ENCODE measurements at places on chromosomes 6 and 20.

DNA sequence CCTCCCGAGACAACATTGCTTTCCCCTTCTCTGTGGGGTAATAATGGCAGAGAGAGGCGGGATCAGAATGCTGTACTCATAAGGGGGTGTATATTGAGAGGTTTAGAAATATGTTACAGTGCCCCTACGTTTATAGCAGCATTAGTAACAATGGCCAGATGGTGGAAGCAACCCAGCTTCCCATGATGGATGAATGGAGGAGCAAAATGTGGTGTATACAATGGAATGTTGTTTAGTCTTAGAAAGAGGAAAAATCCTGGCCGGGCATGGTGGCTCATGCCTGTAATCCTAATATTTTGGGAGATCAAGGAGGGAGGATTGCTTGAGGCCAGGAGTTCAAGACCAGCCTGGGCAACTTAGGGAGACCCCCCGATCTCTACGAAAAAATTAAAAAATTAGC, 12.9 kb downstream of the BANF2 start:
- no peak for DNase-seq

GRCh38 chr6:135703621-135704020, 147.9 kb upstream of the PDE7B start:
- peak; percentile 38 for DNase-seq

DNA sequence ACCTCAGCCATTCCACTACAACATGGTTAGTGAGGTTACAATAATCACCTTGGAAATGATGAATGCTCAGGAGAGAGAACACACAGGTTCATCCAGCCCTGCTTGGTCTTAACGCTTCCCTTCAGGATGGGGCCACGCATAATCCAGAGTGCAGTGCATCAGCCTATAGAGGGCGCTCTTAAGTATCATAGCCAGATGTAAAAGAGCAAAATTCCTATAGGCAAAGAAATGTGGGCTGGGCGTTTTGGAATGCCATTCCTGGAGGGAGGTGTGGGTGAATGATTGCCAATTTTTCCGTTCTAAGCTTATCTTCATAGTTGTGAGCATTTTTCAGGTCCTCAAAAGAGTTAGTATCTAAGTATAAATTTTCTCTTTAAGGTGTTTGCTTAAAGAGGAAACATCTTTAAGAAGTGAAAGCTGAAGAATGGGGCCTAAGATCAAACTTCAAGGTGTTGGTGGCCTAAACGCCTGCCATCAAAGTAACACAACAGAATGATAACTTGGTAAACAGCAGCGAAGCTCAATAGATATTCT, 1.8 kb downstream of the RIPOR2 start:
- DNase-seq, result peak; percentile 56

DNA sequence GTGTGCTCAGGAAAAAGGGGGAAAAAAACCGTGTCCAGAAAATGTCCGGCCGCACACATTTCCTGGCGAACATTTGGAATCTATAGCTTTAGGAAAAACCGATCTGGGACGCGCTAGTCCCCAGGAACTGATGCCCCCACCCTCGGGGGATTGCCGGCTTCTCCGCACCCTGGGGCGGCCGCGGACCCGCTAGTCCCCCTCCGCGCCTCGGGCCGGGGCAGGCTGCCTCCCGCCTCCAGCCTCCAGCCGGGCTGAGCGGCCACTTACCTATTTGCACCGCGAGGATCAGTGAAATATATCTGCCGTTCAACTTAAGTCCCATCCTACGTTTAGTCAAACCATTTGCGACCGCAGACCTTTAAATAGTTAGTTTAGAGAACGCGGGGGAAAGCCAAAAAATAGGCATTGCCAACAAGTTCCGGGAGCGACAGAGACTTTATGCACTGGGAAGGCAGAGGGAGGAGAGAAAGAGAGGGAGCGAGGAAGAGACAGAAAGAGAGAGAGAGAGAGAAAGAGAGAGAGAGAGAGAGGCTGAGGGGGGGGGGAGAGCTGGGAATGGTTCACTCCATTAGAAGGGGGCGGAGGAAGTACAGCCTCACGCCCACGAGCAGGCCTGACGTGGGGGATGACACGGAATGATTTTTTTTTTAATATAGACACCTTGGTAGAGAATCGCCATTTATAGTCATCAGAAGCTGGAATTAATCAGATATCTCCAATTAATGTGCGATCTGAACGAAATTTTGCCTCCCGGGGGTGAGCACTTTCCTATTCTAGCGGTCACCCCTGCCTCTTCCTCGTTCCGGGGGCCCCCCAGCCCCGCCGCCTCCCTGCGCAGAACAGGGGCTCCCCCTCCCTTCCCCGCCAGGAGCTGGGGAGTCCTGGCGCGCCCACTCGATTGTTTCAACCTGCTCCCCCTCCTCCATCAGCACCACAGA, at the start of gene NRN1:
Gene NRN1, minus strand, starts transcription at position 498 of the 938 bp plus-strand sequence. Its CDS starts 176 bp downstream, at position 322.
- no peak for DNase-seq

DNA sequence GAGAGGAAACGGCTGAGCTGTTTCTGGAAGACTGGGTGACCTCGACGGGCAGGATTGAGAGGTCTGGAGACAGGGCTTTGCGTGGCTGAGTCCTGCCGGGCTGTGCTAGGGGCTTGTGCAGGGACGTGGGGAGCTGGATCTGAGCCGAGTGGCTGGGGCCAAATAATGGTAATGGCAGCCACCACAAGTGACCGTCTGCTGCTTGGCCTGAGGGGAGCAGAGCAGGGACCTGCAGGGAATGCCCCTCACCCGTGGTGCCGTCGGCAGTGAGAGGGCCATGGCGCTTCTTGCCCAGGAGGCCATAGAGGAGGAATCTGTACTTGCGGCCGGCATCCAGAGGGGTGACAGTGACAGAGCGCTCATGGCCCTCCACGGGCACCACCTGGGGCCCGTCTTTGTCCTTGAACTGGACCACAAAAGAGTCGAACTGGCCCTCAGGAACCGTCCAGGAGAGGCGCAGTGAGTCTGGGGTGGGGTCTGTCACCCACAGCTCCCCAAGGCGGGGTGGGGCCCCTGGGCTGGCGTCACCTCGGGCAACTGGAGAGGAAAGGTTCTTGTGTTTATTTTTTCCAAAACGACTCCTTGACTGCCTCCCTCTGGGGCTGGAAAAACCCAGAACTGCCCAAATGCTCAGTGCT, 31.8 kb downstream of the CYP21A2 start:
- no peak for DNase-seq

- no peak for DNase-seq
Measured at GRCh38 chr6:9789201-9789600, 625.7 kb downstream of the TFAP2A start.

GRCh38 chr6:168934660-168935627, 318.7 kb downstream of the THBS2 start:
- DNase-seq, result no peak

- no peak for DNase-seq
Measured at GRCh38 chr6:135168766-135169165, 12.3 kb upstream of the MYB start.

- DNase-seq, result no peak
Measured at GRCh38 chr20:41191562-41192500, 54.5 kb downstream of the PLCG1 start.

- DNase-seq, result no peak
Measured at GRCh38 chr6:170584954-170585498, 589 bp upstream of the PDCD2 start.

GRCh38 chr6:11767978-11768756, 10.4 kb downstream of the ADTRP start:
- DNase-seq, result no peak

- DNase-seq, result no peak
Measured at GRCh38 chr6:45959534-45960145, 56.0 kb downstream of the CLIC5 start.

DNA sequence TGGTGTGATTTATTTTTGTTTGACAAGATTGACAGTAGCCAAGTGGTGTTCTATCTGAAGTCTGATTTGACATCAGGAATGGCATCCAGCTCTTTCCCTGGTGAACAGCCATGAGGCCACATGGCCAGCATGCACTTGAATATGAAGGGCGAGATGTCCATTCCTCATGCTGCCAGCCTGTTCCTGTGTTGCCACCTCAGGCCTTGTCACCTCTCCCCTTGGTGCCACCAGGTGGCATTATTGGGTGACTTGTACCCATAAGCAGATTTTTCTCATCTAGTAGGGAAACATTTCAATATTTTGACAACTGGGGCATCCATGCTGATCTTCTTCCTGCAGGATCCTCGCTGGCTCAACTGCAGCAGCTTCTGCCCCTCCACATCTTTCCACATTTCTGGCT, 199.1 kb downstream of the ERMARD start:
- DNase-seq, result peak; percentile 33

DNA sequence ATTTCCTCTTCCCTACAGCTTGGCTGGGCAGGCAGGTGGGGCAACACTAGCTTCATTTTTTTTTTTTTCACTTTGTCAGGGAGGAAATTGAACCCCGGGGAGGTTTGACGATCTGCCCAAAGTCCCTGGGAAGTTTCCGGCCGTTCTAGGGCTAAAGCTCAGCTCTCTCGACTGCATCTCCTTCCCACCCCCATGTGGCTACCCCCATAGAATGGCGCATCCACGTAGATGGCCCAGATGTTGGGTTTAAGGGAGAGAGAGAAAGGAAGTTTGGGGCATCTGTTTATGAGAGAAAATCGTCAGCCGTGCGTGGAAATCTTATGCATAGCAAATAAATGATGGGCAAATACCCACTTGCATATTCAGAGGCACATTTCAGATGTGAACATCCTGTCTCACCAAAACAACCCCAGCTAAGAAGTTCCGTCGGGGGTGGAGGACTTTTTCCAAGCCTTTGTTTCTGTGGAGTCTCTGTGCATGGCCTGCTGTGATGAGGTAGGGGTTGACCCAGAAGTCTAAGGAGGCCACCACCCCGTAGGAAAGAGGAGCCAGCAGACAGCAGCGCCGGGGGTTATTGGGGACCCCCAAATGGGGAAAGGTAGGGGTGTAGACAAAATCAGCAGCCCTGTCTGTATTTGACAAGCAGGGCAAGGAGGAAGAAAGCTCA, 40.5 kb upstream of the ZNF831 start:
- peak; percentile 36 for DNase-seq

DNA sequence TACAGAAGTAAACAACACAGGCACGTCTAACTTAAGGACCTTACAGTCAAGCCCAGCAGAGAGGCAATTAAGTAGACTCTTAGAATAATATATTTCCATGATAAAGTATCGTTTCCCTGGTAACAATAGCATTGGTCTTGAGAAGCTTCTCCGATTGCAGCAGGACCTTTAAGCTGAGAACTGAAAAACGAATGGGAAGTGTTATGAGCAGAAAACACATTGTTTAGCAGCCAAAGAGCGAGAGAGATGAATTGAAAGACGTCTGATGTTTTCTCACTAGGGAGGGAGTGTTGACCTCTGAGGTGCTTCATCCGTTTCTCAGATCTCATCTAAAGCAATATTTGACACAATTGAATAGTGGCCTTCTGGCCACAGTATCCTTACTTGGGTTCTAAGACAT, 855 bp downstream of the BYSL start:
- no peak for DNase-seq

DNA sequence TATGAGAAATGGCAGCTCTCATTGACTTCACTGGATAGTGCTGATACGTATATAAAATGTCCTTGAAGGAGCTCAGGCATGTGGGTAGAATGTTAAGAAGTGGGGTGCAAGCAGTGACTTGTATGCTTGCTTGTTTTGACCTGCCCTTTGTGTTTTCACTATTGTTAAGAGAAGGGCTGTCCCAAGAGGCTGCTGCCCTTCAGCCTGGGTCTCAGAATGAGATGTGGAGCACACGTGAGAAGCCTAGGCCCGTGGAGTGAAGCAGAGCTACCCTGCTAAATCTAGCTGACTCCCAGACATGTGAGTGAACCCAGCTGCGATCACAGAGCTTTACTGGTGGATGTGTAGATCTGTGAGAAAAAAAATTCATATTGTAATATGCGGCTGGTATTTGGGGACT, 305.3 kb upstream of the RGS17 start:
- no peak for DNase-seq

DNA sequence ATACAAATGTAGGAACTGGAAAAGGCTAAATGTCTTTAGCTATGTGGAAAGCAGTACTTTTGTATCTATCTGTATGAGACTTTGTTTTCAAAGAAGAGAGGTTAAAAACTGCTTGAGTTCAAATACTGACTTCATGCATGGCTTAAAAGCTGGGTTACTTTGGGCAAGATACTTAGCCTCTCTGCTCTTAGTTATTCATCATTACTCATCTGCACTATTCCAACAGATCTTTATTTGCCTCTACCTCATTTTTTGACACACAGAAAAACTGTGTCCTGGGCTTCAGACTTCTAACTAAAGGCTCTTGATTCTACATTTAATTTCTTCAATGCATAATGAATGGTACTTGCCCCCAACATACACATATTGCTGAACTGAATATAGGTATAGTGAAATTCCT, 114.8 kb downstream of the DST start:
- no peak for DNase-seq

DNA sequence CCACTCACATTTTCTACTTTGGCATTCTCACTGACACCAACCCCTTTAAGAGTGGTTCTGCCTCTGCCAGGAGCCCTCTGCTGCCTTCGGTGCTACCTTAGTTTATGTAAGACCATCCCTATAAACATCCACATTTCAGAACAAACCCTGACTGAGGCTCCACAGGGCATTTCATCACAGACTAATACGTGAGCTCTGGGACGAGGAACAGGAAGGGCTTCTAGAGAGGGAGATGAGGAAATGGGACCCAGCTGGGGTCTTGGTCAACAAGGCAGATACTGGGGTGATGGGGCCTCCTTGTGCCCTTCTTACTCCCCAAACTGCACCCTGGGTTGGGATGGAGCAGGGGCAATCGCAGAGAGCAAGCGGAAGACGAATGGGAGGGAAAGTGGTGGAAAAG, 86.5 kb upstream of the FYN start:
- DNase-seq, result no peak

- peak; percentile 35 for DNase-seq
Measured at GRCh38 chr6:43052842-43053544, 658 bp downstream of the CUL7 start.

- no peak for DNase-seq
Measured at GRCh38 chr20:11712639-11713160, 205.0 kb upstream of the BTBD3 start.

GRCh38 chr20:57556980-57557274, 4.0 kb upstream of the PCK1 start:
- DNase-seq, result no peak

- DNase-seq, result no peak
Measured at GRCh38 chr6:116268589-116269293, 11.0 kb downstream of the TSPYL1 start.

GRCh38 chr6:154805288-154805911, 72.2 kb downstream of the SCAF8 start:
- DNase-seq, result no peak

DNA sequence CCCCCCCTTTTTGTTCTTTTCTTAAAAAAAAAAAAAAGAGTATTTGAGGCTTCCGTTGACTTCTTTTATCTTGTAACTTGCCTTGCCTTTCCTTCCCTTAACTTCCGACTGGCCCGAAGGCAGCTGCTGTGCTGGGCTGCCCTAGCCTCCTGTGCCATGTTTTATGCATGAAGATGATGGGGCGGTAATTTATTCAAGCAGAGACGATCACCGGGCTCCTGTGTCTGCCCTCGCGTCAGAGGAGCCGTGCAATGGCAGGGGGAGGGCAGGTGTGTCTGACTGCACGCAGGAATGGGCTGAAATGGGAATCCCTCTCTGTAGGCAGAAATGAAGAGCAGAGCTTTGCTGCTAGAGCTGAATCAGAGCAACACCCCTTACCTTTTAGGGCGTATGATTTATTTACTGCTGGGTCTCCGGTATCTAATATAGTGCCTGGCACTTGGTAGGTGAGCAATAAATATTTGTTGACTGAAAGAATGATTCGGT, 106.3 kb upstream of the RIPOR2 start:
- DNase-seq, result peak; percentile 35

GRCh38 chr20:41213150-41213820, 75.9 kb downstream of the PLCG1 start:
- no peak for DNase-seq
